Cardiac fibroblast (primary cell): ENCODE measurements at places on chromosomes 1 and 21.

DNA sequence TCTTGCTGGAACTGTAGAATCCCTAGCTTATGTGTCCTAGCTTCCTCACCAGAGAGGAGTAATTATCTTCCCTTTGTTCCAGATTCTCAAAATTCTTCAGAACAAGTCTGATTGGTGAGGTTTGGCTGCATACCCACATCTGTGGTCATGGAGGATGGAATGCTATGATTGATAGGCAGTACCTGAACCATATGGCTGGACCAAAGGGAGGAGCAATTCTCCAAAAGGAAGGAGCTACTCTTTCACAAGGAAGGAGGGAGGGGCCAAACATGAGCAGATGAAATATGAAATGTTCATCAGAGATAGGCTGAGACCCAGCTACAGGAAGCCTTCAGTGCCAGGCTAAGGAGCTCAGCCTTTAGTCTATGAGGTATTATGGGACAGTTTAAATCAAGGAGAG, 5.0 kb upstream of the RNF19B start:
- DNase-seq: peak; percentile 40

GRCh38 chr1:212671342-212672031, 28.2 kb downstream of the BATF3 start:
- DNase-seq: peak; percentile 41

DNA sequence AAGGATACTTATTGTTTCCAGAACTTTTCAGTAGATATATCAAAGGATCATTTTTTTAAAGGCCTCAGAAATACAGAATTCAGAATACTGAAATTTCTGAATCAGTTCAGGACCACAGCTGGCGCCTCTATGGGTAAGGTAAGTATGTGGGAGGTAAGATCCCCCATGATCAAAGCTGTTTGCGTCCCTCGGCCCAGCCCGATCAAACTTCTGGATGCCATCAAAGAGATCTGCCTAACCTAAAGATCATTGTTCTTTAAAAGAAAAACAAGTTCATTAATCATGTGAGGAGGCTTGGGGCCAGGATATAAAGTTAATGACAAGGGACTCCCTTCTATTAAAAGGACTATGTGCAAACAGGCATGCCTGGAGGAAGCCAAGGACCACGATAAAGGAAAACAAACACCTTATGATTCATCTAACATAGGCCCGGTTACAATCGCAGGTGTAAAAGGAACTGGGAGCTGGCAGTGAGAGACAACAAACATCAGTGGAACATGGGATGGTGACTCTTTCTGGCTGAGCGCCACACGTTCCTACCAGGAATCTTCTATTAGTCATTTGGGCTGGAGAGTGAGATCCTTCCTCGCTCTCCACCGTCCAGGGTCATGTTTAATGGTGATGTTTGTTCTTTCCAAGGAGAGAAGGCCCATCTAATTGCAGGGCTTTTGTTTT, 2.8 kb upstream of the BACE2 start:
- peak; percentile 42 for DNase-seq

GRCh38 chr1:36095760-36096405, 7.2 kb downstream of the ADPRS start:
- DNase-seq: peak; percentile 30

DNA sequence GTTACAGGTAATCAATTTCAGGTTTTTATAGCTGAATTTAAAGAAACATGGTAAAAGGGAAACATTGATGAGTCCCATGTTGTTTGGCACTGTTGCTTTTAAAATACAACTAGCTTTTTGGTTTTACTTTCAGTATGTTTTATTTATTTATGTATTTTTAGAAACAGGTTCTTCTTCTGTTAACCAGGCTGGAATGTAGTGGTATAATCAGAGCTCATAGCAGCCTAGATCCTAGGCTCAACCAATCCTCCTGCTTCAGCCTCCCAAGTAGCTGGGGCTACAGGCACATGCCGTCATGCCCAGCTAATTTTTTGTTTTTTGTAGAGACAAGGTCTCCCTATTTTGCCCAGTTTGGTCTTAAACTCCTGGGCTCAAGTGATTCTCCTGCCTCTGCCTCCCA, 50.4 kb downstream of the CTTNBP2NL start:
- no peak for DNase-seq

DNA sequence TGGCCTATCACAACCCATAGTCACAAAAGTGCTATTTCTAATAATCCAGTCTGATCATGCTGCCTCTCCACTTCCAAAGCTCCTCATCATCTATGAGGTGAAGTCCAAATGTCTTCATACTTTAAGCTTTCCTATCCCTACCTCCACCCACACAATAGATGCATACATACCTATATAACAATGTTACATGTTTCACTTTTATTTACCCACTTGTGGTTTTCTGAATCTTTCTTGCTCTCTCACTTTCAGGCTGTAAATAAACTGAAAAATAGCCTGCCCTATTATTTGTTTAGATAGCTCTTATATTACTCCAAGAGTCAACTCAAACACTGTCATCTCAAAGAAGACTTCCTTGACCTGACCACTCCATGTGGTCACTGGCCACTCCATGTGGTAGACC, 406.8 kb upstream of the BEND5 start:
- DNase-seq: no peak

DNA sequence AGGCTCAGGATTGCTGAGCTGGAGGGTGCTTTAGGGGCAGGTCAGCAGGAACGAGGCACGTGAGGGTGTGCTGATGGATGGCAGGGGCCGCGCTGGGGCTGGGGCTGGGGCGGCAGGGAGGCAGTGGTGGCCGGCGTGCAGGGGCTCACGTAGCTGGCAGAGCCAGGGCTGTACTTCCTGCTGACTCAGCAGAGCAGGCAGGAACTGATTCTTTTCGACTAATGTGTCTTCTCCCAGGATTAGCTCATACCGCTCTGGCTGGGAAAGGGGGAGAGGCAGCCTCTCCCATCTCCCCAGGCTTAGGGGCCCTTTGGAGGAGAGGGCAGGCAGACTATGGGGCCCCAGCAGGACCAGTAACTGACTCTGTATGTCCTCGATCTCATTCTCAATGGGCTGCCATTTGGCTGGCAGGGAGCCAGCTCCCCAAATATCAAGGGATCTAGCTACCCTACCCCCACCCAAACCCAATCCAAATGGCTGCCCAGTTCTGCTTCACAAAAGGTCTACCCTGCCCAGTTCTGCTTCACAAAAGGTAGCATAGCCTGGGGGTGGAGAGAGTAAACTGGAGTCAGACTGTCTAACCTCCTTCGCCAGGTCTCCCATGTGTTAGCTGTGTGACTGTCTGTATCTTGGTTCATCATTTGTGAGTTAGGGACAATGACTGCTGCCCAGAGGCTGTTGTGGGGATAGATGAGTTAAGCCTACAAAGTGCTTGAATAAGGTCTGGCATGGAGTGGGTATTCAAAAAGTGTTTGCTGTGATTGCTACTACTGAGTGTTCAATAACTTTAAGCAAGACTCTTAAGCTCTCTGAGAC, 100.1 kb upstream of the SLC2A1 start:
- peak; percentile 67 for DNase-seq

- DNase-seq: peak; percentile 3
These were observed 62.1 kb downstream of the PLPPR4 start for GRCh38 chr1:99326215-99326949.

GRCh38 chr1:203142684-203143408, 15.3 kb downstream of the ADORA1 start:
- DNase-seq: no peak

- no peak for DNase-seq
These were observed 239.1 kb upstream of the TMEM51 start for GRCh38 chr1:14914351-14914988.

DNA sequence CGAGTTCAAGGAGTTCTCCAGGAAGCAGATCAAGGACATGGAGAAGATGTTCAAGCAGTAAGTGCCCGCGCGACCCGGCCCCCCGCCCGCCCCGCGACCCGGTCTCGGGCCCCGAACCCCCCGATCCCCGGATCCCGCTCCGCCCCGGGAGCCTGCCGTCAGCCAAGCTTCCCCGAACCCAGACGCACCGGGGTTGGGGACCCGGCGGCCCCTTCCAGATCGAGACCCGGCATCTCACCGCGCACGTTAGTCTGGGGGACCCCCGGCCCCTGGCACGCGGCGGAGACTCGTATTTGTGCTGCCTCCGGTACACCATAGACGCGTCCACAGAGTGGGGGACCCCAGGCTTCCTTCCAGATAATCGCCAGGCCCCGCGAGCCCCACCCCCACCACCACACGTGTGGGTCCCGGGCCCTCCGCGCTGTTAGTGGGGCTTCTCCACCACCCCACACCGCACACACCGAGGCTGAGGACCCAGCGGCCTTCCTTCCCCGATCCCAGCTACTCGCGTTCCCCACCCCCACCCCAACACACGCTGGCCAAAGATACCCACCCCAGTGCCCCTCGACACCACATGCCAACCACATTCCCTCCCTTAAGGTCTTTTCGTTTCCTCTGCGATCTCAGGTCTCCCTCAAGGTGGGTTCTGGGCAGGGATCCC, 665 bp downstream of the EFHD2 start:
- DNase-seq: no peak

GRCh38 chr1:16922466-16922865, 735 bp downstream of the CROCC start:
- no peak for DNase-seq

DNA sequence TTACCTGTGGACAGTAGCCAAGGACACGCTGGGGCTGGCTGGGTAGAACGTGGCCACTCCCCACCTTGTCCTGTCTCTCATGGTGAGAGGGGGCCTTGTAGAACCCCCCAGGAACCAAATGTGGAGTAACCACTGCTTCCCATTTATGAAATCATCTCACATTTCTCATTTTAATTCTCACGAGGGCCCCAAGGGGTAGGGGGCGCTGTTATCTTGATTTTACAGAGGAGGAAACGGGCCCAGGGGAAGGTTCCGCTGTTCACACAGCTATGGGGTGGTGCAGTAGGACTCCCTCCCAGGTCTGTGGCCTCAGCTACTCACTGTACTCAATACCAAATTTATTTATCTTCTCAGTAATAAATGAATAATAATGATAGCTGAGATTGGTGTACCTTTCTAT, 5.5 kb downstream of the SMPDL3B start:
- DNase-seq: peak; percentile 47

- no peak for DNase-seq
These were observed 3.4 kb downstream of the RERE start for GRCh38 chr1:8813991-8814390.

DNA sequence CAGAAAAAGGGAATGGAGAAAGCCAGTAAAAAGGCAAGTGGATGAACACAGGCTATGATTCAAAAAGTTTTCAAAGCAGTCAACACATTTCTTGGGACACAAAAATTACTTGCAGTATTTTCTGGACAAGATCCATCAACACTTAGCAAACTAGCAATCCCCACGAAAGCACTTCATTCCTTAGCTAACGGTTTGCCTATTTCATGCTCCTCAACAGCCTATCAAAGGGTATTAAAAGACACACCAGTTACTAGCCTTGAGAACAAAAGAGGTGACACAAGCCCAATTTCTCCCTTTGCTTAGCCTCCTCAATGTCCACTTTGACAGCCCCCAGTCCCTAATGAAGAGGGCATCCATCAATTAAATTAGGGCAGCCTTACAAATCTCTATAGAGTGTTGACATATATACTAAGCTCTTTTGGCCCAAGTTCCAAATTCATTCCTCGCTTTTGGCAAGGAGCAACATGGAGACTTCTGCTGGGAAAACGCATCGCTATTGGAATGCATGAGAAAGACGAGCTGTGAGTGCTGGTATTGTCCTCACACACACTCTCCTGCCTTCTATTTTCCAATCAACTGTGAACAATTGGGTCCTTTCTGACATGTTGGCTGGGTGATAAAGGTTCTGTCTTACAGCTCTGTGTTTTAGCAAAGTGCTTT, 180.0 kb downstream of the TNR start:
- no peak for DNase-seq

- no peak for DNase-seq
These were observed 411.0 kb downstream of the CAMTA1 start for GRCh38 chr1:7196036-7196911.

GRCh38 chr1:30830537-30830936, 73.0 kb upstream of the LAPTM5 start:
- DNase-seq: no peak

DNA sequence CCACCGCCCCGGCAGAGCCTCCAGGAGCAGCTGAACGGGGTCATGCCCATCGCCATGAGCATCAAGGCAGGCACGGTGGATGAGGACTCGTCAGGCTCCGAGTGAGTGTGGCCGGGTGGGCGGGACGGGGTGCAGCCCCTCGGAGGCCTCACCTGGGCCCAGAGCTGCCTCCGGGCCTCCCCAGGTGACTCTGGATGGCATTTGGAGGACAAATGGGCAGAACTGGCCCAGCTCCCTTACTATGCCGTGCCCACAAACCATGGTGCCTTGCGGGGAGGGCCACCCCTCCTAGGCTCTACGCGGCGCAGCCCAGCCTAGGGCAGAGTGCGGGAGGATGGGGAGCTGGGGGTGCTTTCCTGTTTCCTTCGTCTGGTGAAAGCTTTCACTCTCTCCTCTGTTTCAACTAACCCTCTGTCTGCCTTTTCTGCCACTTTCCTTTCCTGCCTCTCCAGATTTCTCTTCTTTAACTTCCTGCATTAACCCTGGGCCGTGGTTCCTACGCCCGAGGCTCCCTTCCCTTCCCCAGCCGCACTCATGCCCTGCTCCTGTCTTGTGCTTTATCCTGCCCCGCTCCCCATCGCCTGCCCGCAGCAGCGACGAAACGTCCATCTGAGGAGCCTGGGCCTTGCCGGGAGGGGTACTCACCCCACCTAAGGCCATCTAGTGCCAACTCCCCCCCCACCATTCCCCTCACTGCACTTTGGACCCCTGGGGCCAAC, 9.2 kb downstream of the PSRC1 start:
- DNase-seq: no peak

GRCh38 chr1:28144203-28145135, 32.0 kb downstream of the PTAFR start:
- peak; percentile 32 for DNase-seq

- no peak for DNase-seq
These were observed 72.3 kb downstream of the PLPP3 start for GRCh38 chr1:56506951-56507491.

- DNase-seq: peak; percentile 20
These were observed 32.4 kb upstream of the BSDC1 start for GRCh38 chr1:32426489-32427255.
